ENCODE measurements at places on chromosomes 16 and 17. TPM values are rescaled to one million over a fixed set of nuclear protein-coding genes. Genes with fewer than 3 reads are reported as not detected.

Gene NRN1L
- total RNA-seq: 1.3 TPM

Gene KRTAP2-2
- total RNA-seq: not detected

Gene PYY
- not detected for total RNA-seq

- no peaks in the 10 kb centered on the region for H3K36me3 ChIP-seq
- H3K27me3 ChIP-seq: no peaks in the 10 kb centered on the region
- H3K4me3 ChIP-seq: no peak overlapping the region
- no peaks in the 10 kb centered on the region for H3K4me1 ChIP-seq
- no peak overlapping the region for H3K27ac ChIP-seq
- no peak for DNase-seq
These were observed 7.3 kb upstream of the DHRS7C start for GRCh38 chr17:9798724-9799123.

- peaks cover 29% of the 10 kb centered on the region for H3K4me1 ChIP-seq
- no peak overlapping the region for H3K4me3 ChIP-seq
- no peaks in the 10 kb centered on the region for H3K27me3 ChIP-seq
- no peak overlapping the region for H3K27ac ChIP-seq
These were observed 301.9 kb downstream of the SOX9 start for GRCh38 chr17:72422505-72423285.
